ENCODE measurements at places on chromosomes 16 and 17. TPM values are rescaled to one million over a fixed set of nuclear protein-coding genes. Genes with fewer than 3 reads are reported as not detected.

The NPIPB4 gene
- 23.8 TPM for total RNA-seq

DNA sequence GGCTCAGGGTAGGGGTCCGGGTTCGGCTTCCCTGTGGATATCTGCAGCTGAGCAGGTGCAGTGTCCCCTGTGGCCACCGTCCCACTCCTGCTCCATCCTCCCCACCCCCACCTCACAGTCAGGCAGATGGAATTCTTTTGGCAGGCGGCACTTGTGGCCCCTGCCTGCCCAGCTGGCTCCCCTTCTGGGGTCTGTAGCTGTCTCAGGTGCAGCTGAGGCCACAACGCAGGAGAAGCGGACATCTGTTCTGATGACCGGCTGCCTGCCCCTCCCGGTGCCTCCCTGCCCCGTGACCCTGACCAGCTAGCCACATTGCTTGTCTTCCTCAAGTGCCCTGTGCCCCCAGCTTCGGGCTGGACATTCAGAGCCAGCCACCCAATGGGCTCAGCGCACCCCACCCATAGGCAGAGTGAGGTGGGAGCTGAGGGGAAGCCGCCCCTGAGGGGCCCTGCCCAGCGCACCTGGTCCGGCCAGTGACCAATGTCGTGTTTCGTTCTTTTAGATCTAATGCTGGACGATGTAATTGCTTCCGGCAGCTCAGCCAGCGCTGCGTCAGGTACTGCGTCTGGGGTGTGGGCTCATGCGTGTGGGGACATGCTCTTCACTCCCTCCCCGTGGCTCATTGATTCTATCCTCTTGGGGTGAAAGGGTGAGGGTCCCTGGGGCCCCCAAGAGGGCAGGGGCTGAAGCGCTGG, 25.2 kb upstream of the ABCC3 start:
- no peak for DNase-seq

The RHBDF1 gene
- total RNA-seq: 291 TPM

The TERB1 gene
- not detected for total RNA-seq

The RASL10B gene
- total RNA-seq: 7.5 TPM

The SYT17 gene
- total RNA-seq: 0.38 TPM

- no peak for DNase-seq
These were observed 16.9 kb downstream of the EARS2 start for GRCh38 chr16:23539984-23540816.

GRCh38 chr17:77496831-77497577, 356.2 kb downstream of the SEC14L1 start:
- DNase-seq: no peak

DNA sequence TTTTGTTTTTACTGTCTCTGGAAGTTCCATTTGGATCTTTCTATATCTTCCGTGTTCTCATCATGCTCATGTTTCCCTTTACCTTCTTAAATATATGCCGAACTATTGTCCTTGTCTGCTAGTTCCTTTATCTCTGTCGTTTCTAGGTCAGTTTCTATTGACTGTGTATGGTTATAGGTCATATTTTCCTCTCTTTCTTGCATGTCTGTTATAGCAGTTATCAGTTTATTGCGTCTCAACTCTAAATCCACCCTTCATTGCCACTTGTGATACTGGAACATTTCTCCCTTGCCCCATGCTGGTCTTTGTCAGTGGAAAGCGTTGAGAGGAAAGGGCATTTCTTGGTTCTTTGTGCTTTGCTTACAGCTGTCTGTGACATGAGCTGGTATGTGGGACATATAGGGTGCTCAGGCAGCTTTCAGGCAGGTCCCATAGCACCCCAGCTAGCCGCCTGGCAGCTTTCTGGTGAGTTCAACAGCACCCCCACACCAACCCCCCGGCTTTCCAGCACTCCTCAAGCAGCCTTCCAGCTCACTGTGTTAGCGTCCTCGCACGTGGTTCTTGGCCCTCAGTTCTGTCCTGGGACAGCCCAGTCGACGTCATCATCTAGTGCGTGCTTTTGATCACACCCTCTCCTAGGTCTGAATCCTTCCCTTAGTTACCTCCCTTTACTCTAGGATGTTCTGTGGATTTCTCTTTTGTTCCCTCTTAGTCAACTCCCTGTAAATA, 15.4 kb upstream of the DNASE1 start:
- DNase-seq: no peak

The RRAD gene
- total RNA-seq: 0.08 TPM

DNA sequence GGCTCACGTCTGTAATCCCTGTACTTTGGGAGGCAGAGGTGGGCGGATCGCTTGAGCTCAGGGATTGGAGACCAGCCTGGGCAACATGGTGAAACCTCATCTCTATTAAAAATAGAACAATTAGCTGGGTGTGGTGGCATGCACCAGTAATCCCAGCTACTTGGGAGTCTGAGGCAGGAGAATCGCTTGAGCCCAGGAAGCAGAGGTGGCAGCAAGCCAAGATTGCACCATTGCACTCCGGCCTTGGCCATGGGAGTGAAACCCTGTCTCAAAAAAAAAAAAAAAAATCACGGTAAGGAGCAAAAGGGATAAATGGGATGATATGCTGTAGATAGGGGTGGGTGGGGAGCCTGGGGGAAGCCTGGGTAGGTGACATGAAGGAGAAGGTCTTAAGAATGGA, 20.4 kb upstream of the TMEM98 start:
- no peak for DNase-seq

The KRT13 gene
- 45.8 TPM for total RNA-seq

GRCh38 chr16:67853670-67854069, 6.2 kb upstream of the CENPT start:
- no peak for DNase-seq

GRCh38 chr16:74757349-74757748, 17.3 kb downstream of the FA2H start:
- DNase-seq: no peak

The ADORA2B gene
- total RNA-seq: 8.2 TPM
